ENCODE measurements at places on chromosomes 4 and X.

GRCh38 chrX:147846676-147847075, 65.0 kb upstream of the FMR1 start:
- DNase-seq, result no peak

DNA sequence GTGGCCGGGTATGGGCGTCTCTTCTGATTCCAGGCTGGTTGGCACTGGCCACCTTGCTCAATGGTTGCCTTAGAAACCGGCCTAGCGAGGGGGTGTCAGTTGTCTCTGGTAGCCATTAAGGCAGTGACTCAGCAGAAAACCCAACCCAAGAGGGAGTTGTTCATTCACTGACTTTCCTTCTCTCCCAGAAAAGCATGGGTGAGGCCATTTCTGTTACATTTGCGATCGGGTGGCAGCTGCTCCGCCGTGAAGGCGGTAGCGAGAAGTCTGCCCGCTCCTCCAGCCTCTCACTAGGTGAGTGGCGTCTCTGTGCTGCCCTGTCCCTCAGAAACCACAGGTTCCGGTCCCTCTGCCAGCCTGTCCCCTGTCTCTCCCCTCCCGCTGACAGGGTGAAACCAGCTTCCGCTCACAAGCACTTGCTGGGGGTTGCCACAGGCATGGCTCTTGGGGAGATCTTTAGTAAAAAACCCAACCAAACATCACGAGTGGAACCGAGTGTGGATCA, 17.4 kb downstream of the IRAK1 start:
- no peak for DNase-seq

GRCh38 chr4:112426416-112426815, 89.6 kb downstream of the NEUROG2 start:
- DNase-seq, result no peak

DNA sequence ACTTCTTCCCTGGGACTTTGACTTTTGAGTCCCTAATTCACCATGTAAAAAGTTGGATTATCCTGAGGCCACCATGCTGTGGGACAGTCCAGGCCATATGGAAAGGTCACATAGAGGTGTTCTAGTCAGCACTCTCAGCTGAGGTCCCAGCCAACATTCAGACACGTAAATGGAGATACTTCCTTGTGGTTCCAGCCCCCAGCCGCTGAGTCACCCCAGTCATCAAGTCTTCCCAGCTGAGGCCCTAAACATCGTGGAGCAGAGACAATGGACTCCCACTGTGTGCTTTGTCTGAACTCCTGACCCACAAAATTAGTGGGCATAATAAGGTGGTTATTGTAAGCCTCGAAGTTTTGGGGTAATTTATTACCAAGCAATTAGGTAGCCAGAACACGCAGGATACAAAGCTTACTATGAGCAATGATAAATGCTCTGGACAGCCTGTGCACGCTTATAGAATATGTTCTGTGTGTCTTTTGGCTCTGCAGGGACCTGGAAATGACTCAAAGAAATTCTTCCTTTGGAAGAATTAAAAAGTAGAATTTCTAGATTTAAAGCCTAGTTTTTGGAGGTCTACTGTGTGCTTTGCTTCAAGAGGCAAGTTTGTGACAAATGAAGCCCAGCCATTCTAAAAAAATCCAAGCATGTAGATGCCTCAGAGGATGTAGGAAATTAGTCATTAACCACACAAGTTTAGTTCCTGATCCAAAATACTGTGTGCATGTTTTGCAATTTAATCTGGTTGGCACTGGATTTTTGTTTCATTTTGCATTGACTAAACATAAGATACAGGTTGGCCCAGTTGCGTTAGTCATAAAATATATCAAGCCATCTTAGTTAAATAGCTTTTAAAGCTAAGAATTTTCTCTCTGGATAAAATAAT, 33.2 kb upstream of the SLC9A7 start:
- DNase-seq, result no peak

- DNase-seq, result peak; percentile 5
Measured at GRCh38 chrX:67543818-67544217, at the start of gene AR. Gene AR, plus strand, starts transcription at chrX:67544021. Its CDS starts 1,126 bp downstream, at chrX:67545147.

DNA sequence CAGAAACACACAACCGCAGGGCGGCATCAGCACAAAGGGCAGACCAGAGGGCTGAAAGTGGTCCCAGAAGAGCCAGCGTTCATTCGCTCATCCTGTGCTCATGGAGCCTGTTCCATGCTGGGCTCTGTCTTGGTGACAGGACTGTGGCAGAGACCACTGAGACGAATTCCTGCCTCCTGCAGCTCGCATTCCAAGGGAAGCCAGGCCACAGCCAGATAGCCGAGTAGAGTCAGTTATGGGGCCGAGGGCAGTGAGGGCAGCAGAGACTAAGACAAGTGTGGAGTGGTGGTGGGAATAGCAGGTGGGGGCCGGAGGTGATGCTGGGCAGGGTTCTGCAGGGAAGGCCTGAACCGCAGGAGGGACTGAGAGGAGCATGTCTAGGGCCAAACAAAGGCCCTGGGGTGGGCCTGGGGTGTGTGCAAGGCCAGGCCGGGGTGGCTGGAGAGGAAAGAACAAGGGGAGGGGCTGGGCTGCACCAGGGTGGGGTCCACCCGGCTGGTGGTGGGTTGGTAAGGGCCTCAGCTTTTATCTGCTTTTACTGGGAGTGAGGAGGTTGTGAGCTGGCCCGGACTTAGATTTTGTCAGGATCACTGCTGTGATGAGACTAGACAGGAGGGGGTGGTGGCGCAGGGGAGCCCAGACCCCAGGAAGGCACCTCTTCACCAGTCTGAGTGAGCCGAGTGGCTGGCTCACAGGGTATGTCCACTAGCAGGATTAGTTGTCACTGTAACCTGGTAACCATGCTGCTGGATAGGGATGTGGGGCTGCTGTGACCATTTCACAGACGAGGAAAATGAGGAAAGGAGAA, 6.3 kb downstream of the PSAPL1 start:
- DNase-seq, result peak; percentile 22

DNA sequence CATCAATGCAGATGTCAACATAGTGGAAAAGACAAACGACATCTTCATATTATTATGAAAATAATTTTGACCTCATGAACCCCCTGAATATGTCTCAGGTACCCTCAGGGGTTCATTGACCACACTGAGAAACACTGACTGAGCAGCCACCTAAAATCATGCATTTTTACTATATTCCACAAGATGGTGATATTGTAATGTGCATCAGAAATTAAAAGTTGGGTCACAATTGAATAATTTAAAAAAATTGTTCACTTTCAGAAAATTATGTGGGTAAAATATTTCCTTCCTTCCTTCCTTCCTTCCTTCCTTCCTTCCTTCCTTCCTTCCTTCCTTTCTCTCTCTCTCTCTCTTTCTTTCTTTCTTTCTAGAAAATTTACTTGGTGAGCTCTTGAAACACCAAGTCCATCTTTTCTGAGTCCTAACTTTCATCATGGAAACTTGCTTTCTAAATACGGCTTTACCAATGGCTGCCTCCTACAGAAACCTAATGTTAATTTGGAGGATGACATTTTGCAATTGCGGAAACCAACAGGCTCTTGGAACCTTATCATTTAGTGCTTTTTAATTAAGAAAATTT, 103.6 kb downstream of the RTL3 start:
- no peak for DNase-seq

GRCh38 chr4:165440415-165441158, 61.8 kb downstream of the CPE start:
- DNase-seq, result peak; percentile 36

GRCh38 chrX:119273420-119274192, 37.5 kb downstream of the PGRMC1 start:
- peak; percentile 27 for DNase-seq

GRCh38 chrX:9670136-9670814, 95.4 kb downstream of the GPR143 start:
- no peak for DNase-seq

GRCh38 chr4:141081921-141082395, 51.3 kb downstream of the RNF150 start:
- DNase-seq, result no peak

GRCh38 chr4:153987291-153987690, 198.4 kb upstream of the SFRP2 start:
- DNase-seq, result no peak

- DNase-seq, result peak; percentile 43
Measured at GRCh38 chrX:39605183-39605582, 492.6 kb downstream of the BCOR start.

- no peak for DNase-seq
Measured at GRCh38 chr4:151888367-151888866, 127.6 kb upstream of the GATB start.

GRCh38 chr4:165927366-165927765, 54.3 kb downstream of the TLL1 start:
- no peak for DNase-seq

DNA sequence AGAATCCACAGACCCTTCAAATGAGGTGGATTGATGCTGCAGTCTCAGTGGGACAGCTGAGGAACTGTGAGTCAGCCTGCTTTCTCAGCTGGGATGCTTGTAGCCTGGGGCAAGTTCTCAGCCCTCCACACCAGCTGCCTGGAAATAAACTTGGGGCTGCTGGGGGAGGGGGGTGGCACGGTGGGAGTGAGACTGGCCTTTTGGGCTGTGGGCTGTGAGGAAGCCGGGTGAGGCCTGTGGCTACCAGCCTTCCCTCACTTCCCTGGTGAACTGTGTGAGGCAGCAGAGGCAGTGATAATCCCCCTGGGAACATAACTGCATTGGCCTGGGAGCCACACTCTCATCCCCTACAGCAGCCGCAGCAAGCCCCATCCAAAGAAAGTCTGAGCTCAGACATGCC, 114.5 kb upstream of the GUCY1A1 start:
- no peak for DNase-seq

- DNase-seq, result no peak
Measured at GRCh38 chrX:153516073-153516472, 1.4 kb upstream of the ATP2B3 start.

GRCh38 chrX:2447484-2447883, 53.3 kb downstream of the DHRSX start:
- DNase-seq, result no peak

- no peak for DNase-seq
Measured at GRCh38 chr4:8601556-8601955, 9.0 kb downstream of the CPZ start.

GRCh38 chr4:1902243-1902642, 31.1 kb downstream of the NSD2 start:
- DNase-seq, result no peak

GRCh38 chrX:154038656-154039055, 19.0 kb upstream of the IRAK1 start:
- DNase-seq, result no peak

DNA sequence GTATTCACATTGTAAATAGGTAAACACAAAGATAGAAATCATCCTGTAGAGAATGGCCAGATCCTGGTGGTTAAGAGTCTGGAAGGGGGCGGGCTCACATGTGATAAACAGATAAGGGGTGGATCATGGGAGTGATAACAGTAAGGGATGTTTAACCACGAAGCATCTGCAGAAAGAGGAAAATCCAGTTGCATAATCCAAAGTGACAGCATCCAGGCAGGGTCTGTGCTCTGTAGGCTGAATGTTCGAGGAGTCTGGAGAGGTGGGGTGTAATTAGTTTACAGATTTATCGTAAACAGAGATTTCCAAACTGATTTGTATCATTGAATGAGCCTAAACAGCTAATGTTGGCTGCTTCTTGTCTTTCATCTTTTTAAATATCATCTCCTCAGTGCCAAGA, 1009.8 kb upstream of the SLIT2 start:
- DNase-seq, result peak; percentile 42

DNA sequence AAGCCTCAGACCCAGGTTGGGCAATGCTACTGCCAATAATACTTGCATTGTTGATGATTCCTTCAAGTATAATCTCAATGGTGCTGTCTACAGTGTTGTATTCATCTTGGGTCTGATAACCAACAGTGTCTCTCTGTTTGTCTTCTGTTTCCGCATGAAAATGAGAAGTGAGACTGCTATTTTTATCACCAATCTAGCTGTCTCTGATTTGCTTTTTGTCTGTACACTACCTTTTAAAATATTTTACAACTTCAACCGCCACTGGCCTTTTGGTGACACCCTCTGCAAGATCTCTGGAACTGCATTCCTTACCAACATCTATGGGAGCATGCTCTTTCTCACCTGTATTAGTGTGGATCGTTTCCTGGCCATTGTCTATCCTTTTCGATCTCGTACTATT, 7.4 kb downstream of the LPAR4 start:
- no peak for DNase-seq

DNA sequence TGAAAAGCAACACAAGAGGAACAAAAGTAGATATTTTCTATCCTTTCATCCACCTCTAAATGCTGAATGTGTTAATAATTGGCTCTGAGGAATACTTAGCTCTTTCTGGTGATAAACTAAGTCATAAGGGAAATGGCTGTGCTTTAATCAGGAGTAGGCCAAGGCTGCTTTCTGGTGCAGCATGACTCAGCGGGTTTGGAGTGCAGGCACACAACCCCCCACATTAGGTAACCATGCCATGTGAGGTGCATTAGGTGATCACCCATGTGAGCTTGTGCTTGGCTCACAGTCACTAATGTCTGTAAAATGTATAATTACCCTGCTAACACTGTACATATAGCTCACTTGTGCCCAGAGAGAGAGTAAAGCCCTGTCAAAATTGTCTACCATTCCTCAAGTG, 57.2 kb downstream of the USP38 start:
- DNase-seq, result no peak

DNA sequence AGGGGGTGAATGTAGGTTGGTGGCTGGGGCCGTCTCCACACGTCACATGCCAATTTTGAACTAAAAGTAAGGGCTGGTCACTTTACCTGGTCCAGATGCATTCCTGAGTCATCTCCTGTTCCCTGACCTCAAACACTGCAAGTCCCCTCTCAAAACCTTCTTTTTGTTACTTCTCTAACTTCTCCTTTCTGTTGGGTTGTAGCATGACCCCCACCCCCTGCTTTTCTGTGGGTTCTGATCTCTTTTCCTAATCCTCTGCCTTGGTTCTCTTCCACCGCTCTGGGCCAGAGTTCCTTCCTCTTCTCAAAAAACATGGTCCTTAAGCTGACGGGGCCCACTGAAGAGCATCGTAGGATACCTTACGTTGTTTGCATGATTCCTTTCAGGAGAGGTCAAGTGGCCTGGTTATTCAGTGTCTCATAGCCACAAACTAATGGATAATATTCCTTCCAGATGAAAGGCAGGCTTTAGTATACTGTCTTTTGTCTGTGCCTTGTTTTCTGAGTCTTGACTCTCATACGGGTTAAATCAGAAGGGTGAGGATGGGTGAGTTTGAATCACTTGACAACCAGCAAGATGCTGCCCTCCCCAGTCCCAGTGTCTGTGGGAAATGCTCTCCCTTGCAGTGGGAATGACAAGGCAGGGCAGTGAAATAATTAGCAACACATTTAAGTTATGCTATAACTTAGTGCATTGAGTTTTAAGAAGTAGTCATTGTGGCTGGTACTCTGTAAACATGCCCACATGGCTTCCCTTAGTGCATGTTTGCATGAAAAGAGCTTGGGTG, 15.1 kb downstream of the SMS start:
- no peak for DNase-seq

DNA sequence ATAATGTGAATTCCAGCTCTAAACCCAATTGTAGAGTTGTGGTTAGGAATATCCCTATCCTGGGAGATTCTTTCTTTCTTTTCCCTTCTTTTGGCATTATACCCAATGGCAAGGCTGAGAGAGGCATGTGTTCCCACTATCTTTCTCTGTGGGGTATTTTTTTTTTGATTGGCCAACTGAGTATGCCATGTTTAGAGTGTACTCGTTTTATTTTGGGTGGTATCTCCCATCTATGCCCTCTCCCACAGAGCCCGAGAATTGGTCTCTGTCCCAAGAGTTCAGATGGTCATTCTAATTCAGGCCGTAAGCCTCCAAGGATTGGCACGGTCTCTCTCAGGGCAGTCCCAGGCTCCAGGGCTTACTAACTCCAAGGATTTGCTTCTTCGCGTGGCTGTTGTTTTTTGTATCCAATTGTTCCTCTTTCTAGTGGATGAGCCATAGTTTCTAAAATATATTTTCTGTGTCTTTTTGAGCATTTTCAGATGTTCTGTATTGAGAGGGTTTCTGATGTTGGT, 198.8 kb downstream of the SLC4A4 start:
- DNase-seq, result no peak
